ENCODE measurements at places on chromosomes 11 and 22. TPM values are rescaled to one million over a fixed set of nuclear protein-coding genes. Genes with fewer than 3 reads are reported as not detected.

The VSIG2 gene
- not detected for total RNA-seq

The TCIRG1 gene
- 4.7 TPM for total RNA-seq

The MADD gene
- 104 TPM for total RNA-seq

The OOSP2 gene
- not detected for total RNA-seq

The ACO2 gene
- total RNA-seq = 78.6 TPM

The C11orf87 gene
- total RNA-seq = 25.4 TPM

The LIPT2 gene
- 1.6 TPM for total RNA-seq

The GGTLC3 gene
- total RNA-seq = not detected

The OR51B2 gene
- total RNA-seq = 2.2 TPM

The MMP27 gene
- not detected for total RNA-seq

The MMP3 gene
- not detected for total RNA-seq

The MPEG1 gene
- 1.6 TPM for total RNA-seq

The MS4A4A gene
- total RNA-seq = not detected

The MYEOV gene
- total RNA-seq = not detected

The GRAP2 gene
- total RNA-seq = 3.4 TPM

The DEUP1 gene
- total RNA-seq = 0.31 TPM

The UCP3 gene
- 6.3 TPM for total RNA-seq

The OR51B4 gene
- 0.94 TPM for total RNA-seq

The PRRG4 gene
- total RNA-seq = under 0.01 TPM

The CHADL gene
- total RNA-seq = 3.4 TPM

The TEAD1 gene
- 41.9 TPM for total RNA-seq

The C11orf86 gene
- total RNA-seq = not detected

The NCAM1 gene
- 895 TPM for total RNA-seq

The C1QTNF5 gene
- total RNA-seq = 1.6 TPM

The TMEM45B gene
- 0.94 TPM for total RNA-seq

The PSMC3 gene
- 135 TPM for total RNA-seq

The GUCY1A2 gene
- total RNA-seq = 186 TPM

The OR51L1 gene
- not detected for total RNA-seq

The UVRAG gene
- total RNA-seq = 48.5 TPM

The OR4A16 gene
- not detected for total RNA-seq

The SEC14L2 gene
- total RNA-seq = 14.1 TPM

The PAMR1 gene
- 0.94 TPM for total RNA-seq

The MEI1 gene
- not detected for total RNA-seq

The OR52A1 gene
- not detected for total RNA-seq

The ANKRD13D gene
- 57.9 TPM for total RNA-seq

The MRGPRX2 gene
- not detected for total RNA-seq

The HORMAD2 gene
- total RNA-seq = not detected

The LRRN4CL gene
- total RNA-seq = 0.31 TPM

The OR52E8 gene
- total RNA-seq = 0.63 TPM

The FIBIN gene
- total RNA-seq = 5.6 TPM

The NEFH gene
- total RNA-seq = 0.63 TPM

The KRTAP5-7 gene
- total RNA-seq = not detected

The MS4A7 gene
- total RNA-seq = 1.9 TPM

The FERMT3 gene
- 0.63 TPM for total RNA-seq

The DUSP8 gene
- total RNA-seq = 8.8 TPM

The DGCR8 gene
- 75.1 TPM for total RNA-seq

The ZNF214 gene
- total RNA-seq = 17.8 TPM

The TRAPPC4 gene
- 76.1 TPM for total RNA-seq

The HBB gene
- total RNA-seq = 141 TPM

The PAX6 gene
- 34.4 TPM for total RNA-seq

The SLC22A6 gene
- total RNA-seq = 1.3 TPM

The MMP12 gene
- total RNA-seq = not detected

The SPINDOC gene
- 13.8 TPM for total RNA-seq

The C11orf97 gene
- total RNA-seq = not detected

The TMPRSS6 gene
- not detected for total RNA-seq
